Neural progenitor cell (in vitro differentiated cells): ENCODE measurements at places on chromosomes 12 and 14.

DNA sequence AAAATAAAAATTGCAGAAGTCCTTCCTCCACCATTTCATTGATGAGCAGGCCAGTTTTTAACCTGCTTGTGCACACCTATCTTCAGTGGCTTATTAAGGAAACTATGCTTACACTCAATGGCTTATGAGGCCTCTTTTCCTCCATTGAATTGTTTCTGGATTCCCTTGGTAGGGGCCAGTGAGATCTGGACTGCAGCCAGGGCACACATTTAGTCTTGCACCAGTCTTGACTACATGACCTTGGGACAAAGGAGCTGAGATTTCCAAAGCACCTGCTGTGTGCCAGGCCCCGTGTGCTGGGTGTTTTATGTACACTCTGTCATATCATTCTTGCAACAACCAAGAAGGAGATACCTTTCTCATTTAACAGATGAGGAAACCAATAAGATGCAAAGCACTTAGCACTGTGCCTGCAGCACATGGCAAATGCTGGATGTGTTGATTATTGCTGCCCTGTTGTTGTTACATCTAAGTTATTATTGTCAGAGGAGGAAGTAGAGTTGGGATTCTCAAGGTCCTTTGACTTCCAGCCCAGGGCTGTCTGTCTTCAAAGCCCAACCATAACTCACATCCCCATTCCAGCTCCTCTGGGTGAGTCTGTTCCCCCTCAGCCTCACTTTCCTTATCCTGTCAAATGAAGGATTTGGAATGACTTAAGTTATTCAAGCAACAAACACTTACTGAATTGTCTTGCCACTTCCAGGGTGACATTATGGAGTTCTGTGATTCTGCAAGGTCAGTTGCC lies 31.6 kb upstream of the RIN3 start:
- no peak for DNase-seq

DNA sequence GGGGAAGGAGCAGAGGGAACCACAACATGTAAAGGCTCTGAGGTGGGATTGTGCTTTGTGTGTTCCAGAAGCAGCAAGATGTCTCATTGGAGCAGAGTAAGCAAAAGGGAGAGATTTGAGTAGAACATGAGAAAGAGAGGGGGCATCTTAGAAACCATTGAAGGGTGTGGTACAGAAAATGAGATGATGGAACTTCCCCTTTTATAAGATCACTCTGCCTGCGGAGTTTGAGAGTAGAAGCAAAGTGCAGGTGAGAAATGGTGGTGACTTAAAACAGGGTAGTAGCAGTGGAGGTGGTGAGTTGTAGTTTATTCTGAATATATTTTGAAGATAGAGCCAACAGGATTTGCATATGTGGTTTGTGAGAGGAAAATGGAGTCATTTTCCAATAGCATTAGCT lies 56.0 kb downstream of the FBXO34 start:
- DNase-seq = no peak

- peak; percentile 62 for DNase-seq
These were observed 4.7 kb downstream of the FLRT2 start for GRCh38 chr14:85534458-85535293.

- peak; percentile 90 for DNase-seq
These were observed 31.9 kb upstream of the ZFP36L1 start for GRCh38 chr14:68824517-68825347.

GRCh38 chr12:105363890-105364289 lies 33.4 kb downstream of the C12orf75 start:
- no peak for DNase-seq

- DNase-seq = no peak
These were observed 250.9 kb upstream of the SYT10 start for GRCh38 chr12:33690562-33690961.

GRCh38 chr12:95216711-95217376 lies 423 bp downstream of the FGD6 start:
- no peak for DNase-seq

DNA sequence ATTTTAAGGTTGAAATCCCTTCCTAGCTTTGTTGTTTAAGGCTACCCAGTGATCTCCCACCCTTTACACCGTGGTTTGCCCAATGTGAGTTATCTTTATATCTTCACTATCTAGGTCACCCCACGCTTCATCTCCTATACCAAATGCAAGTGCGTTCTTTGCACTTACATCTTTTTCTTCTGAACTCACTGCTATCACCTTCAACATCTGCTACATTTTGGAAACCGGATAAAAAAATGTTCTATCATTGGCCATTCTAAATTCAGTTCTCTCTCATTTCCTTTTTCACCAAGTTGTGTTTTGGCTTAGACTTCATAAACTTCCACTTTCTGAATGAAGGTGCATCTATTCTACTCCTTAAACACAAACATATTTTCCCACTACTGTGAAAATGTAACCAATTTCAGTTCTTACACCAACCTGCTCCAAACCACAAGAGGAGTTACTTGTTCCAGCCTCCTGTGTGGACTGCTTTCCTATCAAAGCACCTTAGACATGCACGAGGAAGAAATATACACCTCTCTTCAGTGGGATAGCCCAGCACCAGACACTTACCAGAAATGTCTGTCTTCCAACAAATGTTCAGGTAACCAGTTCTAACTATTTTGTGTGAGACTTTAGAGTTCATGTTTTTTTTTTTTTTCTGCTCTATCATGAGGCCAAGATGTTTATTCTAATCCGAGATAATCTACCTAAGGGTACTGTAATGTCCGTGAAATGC lies 21.9 kb downstream of the CLEC9A start:
- DNase-seq = no peak

GRCh38 chr14:104105822-104106470 lies 20.4 kb downstream of the ASPG start:
- DNase-seq = no peak

DNA sequence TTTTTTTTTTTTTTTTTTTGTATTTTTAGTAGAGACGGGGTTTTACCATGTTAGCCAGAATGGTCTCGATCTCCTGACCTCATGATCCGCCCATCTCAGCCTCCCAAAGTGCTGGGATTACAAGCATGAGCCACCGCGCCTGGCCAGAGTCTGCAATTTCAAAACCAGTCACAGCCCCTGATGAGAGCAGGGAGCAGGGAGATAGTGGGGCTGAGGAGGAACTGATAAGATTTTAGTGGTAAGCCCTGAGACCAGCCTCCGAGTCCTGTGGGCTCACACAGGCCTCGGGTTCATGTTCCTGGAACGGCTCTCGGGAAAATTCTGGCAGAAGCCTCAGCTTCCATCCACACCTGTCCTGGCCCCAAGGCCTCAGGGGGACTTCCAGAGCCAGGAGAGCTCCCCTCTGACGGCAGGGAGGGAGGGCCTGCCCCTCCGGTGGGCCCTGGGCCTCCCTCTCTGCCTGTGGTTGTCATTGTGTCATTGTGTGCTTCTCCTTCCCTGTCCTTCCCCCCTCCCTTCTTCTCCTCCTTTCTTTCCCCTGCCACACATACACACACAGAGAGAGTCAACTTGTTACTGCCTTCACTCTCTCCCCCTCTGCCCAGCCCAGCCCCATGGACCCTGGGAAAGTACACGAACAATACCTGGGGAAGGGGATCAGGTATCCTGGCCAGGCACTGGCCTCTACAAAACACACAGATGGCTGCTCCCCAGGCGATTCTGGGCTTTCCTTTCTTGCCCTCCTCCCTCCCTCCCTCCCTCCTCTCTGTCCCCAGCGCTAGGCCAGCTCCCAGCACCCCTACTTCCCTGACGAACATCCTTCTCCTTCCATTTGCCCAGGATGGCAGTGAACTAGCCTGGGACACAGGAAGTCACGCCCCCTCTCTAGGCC lies 294.1 kb downstream of the DPF3 start:
- DNase-seq = peak; percentile 41

DNA sequence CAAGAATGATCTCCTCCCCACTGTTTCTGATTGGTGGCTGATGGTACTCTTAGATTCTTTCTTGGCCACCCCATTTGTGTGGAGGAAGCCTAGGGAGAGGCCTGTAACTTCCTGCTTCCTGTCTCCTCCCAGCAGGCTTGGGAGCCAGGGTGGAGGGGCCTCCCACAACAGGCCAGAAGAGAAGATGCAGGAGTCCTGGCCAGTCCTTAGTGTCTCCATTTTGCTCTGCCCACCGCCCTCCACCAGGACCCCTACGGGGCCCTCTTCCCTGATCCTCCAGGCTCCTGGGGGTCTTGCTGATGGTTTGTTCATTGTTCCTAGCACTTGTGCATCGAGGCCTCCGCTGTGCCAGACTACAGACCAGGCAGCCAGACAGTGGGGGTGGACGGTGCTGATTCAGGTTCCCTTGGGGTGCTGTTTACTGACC lies 6.8 kb downstream of the TSPAN9 start:
- no peak for DNase-seq
